Upper lobe of right lung (tissue), 1 donor: ENCODE measurements at places on chromosomes 2 and 18.

DNA sequence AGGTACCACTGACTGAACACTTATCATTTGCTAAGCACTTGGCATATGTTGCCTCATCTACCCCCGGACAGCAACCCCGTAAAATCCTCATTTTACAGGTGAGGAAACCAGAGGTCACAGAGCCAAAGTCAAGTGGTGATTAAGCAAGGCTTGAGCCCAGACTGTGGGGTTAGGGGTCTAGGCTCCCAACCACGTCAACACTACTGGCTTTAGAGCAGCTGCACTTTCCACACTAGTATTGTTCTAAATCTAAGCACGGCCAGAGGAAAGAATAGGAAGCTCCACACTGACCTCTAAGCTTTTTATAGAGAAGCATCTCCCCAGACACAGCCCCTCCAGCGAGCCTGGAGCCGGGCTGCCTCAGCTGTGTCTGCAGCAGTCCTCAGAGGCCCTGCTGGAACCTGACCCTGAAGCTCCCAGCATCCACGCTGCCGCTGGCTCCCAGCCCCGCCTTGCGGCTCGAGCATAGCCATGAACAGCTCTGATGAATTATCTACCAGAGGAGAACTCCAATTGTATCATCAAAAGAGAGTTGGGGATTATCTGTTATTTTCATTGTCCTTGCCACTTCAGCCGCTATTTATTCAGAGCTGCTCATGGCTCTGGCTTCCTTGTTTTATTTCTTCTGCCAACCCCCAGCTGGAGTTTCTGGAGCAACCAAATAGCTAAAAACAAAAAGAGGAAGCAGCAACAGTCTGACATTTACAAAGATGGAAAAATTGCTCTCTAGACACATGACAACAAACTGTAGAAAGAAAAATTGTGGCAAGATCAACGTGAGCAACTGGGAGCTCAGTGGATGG, 62.2 kb upstream of the RTN4 start:
- DNase-seq = peak; percentile 69

GRCh38 chr2:147550995-147551731, 293.7 kb upstream of the ACVR2A start:
- DNase-seq = no peak

DNA sequence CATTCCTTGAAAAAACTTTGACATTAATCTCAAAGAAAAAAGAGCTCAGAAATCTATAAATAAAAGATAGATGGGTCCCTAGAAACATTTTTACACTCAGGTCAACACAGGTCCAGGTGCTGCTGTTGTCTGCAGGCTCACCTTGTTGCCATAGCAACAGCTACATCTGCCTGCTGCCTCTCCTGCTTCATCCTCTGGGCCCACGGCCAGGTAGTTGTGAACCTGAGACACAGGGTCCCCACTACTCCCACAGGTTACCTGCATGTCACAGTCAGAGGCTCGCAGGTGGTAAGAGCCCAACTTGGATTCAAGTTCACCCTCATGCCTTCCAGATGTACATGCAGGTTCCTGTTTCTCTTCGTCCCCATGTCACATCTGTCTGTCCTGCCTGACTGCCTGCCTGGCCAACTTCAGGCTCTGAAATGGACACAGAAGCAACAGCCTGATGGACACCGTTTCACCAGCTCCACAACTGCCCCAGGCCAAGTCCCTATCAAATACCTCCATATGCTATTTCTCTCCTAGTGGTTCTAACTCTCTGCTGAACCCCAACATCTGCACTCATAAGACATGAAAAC, 88.3 kb upstream of the SALL3 start:
- DNase-seq = no peak

- DNase-seq = no peak
Measured at GRCh38 chr2:134715932-134716643, 2.7 kb downstream of the TMEM163 start.

GRCh38 chr2:146981921-146982320, 862.9 kb upstream of the ACVR2A start:
- DNase-seq = no peak

- no peak for DNase-seq
Measured at GRCh38 chr18:58541146-58541788, 87.6 kb downstream of the ALPK2 start.

- no peak for DNase-seq
Measured at GRCh38 chr2:24908461-24908901, 11.6 kb downstream of the ADCY3 start.

DNA sequence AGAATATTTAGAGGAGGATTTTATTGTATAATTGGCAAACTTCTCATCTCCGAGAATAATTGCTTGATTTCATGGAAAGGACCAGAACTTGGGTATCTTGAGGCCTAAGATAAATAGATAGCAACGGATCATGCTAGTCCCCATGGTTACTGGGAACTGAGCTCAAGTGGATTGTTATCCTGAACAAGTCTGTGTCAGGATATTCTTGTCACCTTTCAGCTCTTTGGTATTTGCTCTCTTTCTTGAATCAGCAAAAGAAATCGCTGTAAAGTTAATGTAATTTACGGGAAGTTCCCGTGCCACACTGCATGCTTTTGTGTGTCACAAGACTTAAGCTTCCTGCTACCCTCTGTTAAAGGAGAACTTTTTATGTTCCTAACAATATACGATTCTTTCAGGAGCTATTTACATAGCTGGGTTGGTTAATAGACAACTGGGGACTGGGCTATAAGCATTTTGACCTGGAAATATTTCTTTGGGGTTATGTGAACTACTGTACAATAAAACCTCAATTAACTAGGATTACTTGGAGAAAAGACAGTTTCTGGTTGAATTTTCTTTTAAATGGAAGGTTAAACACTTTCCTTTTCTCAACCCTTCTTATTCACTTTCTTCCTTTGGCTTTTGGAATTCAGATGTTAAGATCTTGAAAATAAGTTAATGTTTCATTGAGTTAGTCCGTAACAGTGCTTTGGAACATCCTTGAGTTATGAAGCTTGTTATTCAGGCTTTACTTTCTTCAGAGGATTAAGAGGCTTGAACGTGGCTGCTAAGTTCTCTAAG, 151.2 kb downstream of the FMNL2 start:
- no peak for DNase-seq

DNA sequence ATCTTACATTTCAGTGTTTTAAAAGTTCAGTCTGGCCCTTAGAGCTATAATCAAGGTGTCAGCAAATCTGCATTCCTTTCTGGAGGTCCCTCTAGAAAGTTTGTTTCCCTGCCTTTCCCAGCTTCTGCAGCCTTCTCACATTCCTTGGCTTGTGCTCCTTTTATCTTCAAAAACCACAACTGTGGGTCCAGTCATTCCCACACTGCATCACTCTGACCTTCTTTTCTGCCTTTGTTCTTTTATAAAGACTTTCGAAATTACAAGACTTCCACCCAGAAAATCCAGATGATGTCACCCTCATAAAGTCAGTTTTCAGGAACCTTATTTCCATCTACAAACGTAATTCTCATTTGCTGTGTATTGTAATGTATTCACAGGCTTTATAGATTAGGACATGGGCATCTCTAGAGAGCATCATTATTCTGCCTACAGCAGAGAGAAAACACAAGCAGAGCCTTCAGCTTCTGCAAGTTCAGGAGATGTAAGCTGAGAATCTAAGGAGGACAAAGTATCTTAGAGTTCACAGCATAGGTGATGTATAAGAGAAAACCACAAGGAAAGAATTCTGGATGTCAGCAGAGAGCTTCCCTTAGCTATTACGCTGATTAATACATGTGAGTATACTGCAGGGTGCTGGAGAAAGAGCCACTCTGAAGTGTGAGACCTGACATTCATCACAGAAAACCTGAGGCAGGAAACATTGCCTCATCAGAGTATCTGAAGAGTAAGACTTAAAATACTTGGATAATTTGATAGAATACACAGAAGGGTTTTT, 1100.2 kb downstream of the CBLN2 start:
- no peak for DNase-seq

DNA sequence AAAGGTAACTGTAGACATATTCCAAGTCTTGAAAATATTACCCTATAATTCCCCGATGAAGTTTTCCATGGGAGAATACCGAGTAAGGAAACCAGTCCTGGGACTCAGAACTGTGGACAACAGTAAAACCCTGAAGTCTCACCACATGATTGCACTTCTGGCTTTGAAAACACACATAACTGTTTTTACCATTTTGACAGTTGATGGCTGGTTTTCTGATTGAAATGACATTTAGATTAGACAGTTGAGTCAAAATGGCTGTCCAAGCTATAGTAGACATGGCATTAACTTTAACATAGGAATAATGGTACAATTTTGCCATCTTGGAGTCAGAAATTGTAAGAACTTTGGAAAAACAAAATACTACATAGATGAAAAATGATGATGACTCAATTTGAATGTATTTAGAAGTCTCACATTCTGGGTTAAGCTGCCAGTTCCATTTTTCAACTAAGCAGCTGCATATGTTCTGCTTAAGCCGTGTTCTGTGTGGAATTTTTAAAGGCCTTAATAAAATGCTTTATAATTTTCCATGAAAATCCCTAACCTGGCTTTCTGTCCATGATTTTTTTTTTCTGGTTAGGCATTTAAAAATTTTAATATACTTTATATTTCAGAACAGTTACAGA, 38.3 kb upstream of the WIPF1 start:
- DNase-seq = no peak

DNA sequence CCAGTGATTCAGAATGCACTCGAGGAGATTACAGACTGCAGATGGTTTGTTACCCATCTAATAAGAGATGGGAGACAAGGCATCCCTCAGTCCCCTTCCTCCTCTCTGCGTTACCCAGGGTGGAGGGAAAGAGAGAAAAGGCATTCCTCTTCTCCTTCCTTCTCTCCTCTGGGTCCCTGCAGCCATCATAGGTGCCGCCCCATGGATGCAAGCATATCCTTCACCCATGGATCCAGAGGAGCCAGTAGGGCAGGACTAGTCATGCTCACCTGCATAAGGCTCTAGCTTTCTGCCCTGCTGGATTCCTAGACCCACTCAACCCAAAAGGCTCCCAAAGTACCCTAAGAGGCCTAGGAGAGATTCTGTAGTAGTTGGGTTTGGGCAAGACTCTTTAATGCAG, 20.4 kb downstream of the CMPK2 start:
- DNase-seq = no peak

- no peak for DNase-seq
Measured at GRCh38 chr2:132691556-132691955, 21.6 kb upstream of the LYPD1 start.

DNA sequence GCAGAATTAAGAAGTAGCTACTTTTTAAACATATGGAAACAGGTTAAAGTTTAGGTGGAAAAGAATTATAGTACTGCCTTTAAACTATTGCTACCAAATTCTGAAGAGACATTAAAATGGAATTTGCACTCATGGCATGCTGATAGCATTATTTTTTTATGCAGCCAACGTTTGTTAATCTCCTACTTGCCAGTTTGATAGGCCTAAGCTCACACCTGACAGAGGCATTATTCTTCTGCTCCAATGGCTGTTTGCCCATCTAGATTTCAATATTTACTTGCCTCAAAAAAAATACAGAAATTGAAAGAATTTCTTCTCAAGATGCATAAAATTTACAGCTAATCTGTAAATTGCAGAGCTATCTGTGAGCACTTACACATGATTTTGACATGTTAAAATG, 849.6 kb downstream of the CNTNAP5 start:
- DNase-seq = no peak

- DNase-seq = no peak
Measured at GRCh38 chr2:133229974-133230373, 338.3 kb downstream of the NCKAP5 start.

GRCh38 chr18:1513519-1513918, 608.8 kb downstream of the ADCYAP1 start:
- DNase-seq = no peak

DNA sequence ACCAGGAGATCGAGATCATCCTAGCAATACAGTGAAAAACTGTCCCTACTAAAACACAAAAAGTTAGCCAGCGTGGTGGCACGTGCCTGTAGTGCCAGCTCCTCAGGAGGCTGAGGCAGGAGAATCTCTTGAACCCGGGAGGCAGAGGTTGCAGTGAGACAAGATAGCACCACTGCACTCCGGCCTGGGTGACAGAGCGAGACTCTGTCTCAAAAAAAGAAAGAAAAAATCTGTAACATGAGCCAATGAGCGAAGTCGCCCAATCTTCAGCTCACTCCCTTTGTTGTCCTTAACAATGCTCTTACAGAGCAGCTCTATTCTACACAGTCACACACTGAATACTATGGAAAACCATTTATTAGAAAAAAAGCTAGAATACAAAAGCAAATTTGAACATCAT, 22.0 kb downstream of the FAM98A start:
- no peak for DNase-seq

DNA sequence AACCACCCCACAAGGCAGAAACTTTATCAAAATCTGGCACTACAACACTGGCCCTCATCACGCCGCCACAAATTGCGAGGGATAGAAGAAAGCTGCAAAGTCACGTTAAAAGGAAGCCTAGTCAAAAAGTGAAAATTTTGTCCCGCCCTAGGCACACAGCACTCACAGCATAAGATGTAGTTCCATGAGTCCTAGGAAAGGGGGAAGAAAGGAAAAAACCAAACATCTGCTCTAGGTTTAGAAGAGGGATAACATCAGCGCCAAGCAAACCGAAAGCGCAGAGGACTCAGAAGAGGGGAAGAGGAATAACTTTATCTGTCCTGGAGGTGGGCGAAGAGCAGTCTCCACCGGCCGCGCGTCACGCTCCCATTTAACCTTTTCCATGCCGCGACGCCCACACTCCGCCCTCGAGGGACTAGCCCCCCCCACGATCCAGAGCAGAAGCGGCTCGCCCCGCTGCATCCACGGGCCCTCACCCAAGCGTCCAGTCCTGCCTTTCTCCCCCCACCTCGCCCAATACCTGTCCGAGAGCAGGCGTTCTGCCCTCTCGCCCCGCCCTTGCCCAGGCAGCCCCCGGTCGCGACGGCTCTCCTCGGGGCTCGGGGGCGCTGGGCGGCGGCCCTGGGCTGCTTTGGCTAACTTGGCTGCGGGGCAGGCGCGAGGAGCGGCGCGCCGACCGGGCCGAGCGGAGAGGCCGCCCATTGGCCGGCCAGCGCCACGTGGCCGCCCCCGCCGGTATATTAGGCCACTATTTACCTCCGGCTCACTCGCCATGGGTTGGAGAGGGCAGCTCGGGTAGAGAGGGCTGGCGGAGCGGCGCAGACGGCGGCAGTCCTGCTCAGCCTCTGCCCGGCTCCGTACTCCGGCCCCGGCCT, at the start of gene HOXD1:
HOXD1 (plus strand) TSS at position 770 of the 875 bp plus-strand sequence. CDS start 134 bp downstream, outside the sequence.
- peak; percentile 90 for DNase-seq

DNA sequence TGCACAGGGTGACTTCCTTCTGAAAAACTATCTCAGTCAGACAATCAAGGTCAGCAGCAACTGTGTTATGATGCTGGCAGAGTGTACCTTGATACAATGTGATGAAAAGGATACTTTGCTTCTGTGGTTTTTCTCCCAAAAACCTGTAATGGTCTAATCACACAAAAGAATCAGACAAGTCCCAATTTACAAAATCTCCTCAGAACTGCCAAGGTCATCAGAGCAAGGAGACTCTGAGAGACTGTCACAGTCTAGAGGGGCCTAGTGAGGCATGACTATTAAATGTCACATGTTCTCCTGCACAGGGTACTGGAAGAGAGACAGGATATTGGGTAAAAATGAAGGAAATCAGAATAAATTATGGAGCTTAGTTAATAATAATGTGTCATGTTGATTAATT, 185.4 kb downstream of the ST6GAL2 start:
- DNase-seq = no peak

GRCh38 chr2:53067056-53067455, 700.5 kb upstream of the CHAC2 start:
- no peak for DNase-seq

GRCh38 chr2:204775766-204776165, 230.5 kb downstream of the PARD3B start:
- DNase-seq = no peak
